BE2C (cell line): ENCODE measurements at places on chromosomes 5 and 9.

GRCh38 chr9:68802525-68803015 is 97.5 kb downstream of the PIP5K1B start:
- no peak for DNase-seq

DNA sequence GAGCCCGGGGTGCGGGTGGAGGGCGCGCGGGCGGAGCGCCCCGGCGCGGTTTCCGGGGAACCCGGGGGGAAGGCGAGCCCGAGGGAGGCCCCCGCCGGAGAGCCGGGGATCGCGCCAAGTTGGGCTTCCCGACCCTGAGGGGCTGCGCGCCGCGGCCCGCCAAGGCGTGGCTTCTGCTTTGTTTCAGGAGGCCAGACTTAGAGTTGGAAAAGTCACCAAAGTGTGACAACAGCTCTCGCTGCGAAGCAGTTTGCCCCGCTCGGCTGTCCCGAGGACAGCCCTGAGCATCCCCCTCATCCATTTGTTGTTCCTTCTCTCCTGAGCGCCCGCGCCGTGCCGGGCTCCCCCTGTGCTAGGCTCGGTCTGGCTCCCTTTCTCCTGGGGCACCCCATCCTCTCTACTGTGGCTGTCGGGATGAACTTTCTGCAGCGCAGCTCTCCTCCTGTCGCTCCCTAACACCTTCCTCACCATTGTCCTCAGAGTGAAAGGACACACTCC is 410 bp downstream of the GLIPR2 start:
- peak; percentile 25 for DNase-seq

- DNase-seq: no peak
Observed at GRCh38 chr9:71592400-71592799, 175.9 kb downstream of the CEMIP2 start.

- DNase-seq: no peak
Observed at GRCh38 chr9:133553973-133554713, 19.6 kb downstream of the ADAMTSL2 start.

- no peak for DNase-seq
Observed at GRCh38 chr5:68673823-68674180, 420.0 kb upstream of the SLC30A5 start.

DNA sequence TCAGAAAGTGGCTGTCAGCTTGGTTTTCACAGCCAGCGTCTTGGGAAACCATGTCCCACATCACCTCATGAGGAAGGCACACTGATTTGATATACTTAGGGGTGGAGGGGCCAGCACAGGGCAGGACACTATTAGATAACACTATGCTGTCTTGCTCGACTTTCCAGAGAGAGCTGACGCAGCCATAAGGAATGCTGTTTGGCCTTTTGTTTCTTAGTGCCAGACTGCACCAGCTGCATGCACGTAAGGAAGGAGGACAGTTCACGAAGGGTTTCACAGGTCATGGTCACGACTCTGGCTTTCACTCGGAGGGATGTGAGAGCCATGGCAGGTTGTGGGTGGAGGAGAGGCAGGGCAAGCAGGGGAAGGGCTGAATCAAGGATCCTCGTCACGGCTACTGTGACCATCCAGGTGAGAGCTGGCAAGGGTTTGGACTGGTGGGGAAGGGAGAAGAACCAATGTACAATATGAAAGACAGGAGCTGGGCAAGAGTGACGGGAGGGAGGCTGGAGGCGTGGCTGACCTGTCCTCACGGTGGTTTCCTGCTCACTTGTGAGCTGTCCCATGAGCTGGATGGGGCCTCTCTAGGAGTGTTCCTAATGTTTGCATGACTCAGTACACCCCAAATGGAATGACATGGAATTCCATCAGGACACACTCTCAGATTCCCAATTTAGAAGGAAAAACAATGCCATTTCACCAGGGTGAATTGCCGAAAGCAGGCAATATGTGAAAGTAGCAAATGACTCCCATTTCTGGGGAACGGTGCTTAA is 61.7 kb downstream of the OTULIN start:
- no peak for DNase-seq

- DNase-seq: no peak
Observed at GRCh38 chr5:171598641-171599152, 179.2 kb downstream of the FGF18 start.

- no peak for DNase-seq
Observed at GRCh38 chr5:136034984-136035383, 6.2 kb downstream of the TGFBI start.

DNA sequence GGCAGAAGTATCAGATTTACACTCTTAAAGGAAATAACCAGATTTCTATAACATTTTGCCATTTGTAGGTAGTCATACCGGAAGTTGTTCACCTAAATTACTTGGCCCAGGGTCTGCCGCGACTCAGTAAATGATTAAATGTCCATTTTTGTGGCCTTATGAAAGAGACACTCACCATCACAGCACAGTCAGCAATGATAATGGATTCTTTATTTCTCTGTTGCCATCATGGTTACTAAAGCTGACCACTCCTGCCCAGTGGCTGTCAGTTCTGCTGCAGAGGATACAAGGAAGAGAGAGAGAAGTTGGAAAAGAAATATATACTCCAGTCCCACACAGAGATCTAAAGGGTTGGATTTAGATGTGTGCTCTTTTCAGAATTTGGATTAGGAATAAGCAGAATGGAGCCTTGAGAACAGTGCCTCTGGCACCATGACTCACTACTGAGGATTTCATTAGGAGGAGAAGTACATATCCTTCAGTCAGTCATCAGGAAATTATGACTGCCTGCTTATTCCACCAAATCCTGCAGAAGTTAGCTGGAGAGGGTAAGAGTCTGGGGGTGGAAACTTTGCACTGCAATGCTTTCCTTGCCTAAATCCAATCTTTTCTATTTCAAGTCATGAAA is 72.8 kb upstream of the EFNA5 start:
- DNase-seq: no peak

GRCh38 chr9:96350866-96351265 is 32.6 kb downstream of the SLC35D2 start:
- no peak for DNase-seq

- no peak for DNase-seq
Observed at GRCh38 chr5:112116371-112116770, 302.7 kb downstream of the EPB41L4A start.

GRCh38 chr9:96413302-96414221 is 4.6 kb downstream of the ZNF367 start:
- no peak for DNase-seq

DNA sequence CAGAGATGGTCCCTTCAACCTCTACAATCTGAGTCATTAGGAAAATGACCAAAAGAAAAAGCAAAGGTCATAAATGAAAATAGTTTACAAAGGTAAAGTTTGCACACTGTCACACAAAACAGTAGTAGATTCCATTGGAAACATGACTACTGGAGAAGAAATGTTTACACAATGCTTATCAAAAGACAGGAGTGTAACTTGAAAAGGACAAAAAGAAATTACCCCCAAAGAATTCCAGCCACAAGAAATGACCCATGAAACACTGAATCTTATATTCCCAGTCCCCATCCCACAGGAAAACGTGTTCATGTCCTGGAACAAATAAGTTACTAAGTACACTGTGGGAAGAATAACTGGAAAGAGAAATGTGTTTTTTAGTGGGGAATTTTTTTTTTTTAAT is 385.1 kb downstream of the SEMA5A start:
- DNase-seq: no peak

- no peak for DNase-seq
Observed at GRCh38 chr5:67221487-67222242, 25.1 kb upstream of the CD180 start.
